ENCODE measurements at places on chromosomes 4 and X. TPM values are rescaled to one million over a fixed set of nuclear protein-coding genes. Genes with fewer than 3 reads are reported as not detected.

The CXCL10 gene
- total RNA-seq = not detected

The AMBN gene
- total RNA-seq = not detected

DNA sequence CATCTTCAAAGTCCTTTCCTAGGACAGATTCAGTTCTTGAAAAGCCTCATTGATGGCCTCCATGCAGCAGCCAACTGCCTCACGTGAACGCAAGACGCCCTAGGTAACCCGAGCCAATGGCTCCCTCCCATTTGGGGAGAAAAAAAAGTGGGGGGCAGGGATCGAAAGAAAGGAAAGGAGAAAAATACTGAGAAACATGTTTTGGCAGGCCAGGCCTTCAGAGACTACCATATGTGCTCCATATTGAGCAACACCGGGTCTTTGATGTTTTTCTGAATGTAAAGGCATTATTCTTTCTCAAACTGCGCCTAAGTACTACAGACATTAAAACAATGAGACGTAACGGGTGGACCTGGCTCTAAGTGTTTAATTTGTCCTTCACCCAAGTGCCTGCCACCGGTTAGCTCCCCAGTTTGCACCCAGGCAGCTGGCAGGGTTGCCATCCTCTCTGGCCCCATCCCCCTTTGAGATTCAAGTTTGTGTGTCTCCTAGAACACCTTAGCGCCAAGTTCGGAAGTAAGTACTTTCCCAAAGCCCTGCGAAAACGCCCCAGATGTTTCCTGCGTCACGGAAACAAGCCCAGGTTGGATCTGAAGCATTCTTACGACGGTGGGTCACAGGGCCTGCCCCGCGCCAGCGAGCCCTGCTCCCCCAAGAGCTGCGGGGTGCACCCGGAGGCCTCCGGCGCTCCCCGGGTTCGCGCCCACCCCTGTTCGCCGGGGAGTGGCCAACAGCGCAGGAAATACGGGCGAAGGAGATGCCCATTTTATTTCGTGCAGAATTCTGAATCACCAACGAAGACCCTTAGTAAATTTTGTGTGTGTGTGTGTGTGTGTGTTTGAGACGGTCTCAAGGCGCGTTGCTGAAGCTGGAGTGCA is 30.1 kb downstream of the HAND2 start:
- DNase-seq = no peak

GRCh38 chr4:141851246-141851891 is 215.0 kb downstream of the IL15 start:
- DNase-seq = no peak

Data from HepG2 (cell line).